Stimulated activated CD8-positive, alpha-beta memory T cell treated with anti-CD3 and anti-CD28 coated beads, Interleukin-15, amount 100 ng/mL, for 24 hours (primary cell): ENCODE measurements at places on chromosomes 2 and 18.

DNA sequence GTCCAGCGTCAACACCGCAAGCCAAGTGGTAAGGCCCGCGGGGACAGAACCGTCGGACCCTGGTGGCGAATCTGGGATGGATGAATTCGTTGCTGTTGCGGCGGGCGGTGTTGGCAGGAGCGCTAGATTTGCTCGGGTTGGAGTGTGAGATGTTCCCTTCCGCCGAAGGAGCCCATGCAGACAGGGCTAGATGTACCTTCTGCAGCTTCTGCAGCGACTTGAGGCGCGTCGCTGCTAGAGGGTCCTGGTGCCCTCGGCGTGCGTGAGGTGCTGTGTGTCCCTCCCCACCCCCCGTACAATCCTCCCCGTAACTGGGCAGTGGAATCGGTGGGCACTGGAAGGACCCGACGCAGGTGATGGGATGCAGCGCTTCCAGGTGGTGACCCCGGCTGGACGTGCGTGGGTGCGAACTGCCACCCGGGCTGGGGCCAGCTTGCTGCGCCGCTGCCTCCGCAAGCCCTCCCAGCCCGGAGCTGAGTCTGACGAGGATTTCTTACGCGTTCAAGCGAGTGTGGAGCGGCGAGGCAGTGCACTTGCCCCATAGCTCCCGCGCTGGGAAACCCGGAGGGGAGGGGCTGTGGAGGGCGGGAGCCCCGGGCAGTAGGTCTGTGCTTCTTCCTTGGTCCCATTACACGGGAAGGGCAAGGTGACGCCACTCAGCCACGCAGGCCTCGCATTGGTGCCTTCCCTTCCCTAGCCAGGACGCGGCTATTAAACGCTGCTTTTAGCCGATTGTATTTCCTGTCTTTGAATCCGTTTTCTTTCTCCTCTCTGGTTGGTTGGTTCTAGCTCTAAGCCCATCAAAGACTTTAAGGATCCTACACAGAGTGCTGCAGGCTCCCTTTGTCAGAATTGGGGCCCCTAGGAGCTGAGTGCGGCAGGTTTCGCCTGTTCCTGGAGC, 34.2 kb downstream of the CHRNA1 start:
- DNase-seq = no peak

GRCh38 chr2:18837240-18837639, 247.9 kb upstream of the NT5C1B start:
- DNase-seq = no peak

DNA sequence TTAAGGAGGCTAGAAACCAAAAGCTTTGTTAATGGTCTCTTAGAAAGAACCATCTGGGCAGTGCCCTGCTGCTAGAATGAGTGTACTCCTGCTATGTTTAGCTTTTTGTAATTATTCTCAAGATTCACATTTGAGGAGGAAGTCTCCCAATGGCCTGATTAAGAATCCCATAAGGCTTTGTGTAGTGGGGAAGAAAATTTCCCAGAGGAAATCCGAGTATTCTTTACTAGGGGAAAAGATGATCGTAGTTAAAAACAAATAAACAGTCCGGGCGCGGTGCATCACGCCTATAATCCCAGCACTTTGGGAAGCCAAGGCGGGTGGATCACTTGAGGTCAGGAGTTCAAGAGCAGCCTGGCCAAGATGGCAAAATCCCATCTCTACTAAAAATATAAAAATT, 117.9 kb downstream of the PTRHD1 start:
- no peak for DNase-seq

GRCh38 chr2:231364961-231365810, 30.3 kb upstream of the B3GNT7 start:
- DNase-seq = no peak

DNA sequence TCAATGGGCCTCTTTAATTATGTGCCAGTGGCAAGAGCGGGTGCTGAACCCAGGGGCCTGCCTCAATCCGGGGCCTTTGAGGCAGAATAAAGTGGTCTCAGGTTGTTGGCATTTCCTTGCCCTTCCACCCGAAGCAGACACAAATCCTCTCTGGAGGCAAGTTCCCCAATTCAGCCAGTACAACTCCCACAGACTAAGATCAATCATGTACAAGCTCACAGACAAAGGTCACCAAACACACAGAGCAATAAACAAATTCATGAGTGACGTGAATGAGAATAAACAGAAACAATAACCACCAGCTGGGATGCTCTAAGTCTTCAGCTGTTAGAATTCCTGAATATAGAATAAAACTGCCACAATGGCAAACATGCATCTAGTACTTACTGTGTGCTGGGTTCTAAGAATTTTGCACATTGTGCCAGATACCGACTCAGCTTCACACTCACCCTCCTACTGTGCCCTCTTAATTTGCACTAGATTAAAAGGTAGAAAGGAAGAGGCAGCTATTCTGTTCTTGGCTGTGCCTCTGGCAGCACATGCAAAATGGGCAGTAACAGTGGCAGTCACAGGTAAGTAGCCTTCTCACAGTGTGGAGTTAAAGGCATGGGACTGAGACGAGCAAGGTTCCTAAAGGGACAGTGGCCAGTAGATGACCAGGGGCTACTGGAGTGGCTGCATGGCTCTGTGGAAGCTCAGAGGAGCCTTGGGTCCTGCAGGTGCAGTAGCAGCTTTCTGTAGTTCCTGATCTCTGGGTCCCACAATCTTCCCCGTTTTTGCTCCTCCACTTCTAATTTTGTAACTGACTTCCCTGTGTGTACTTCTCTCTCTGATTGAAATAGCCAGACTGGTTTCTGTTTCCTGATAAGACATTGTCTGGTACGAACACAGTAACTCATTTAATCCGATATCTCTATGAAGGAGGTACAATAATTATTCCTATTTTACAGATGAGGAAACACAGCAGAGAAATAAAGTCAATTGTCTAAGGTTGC, 34.6 kb upstream of the IL1B start:
- no peak for DNase-seq

DNA sequence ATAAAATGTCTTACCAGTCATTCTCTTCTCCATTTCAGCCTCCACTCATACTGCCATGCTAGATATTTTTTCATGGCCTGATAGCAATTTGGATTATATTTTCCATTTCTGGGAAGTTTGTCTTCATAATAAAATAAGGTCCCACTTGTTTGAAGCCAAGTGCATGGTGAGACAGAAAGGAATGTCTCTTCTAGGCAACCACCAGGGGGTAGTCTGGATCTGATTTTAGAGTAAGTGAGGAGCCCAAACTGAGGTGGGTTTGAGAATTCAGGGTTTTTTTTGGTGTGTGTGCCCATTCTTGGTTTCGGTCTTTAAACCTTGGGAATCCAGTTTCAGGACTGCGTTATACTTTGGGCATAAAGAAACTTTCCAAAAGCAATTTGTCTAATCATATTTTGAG, 315.5 kb downstream of the RPRM start:
- DNase-seq = no peak

GRCh38 chr2:233290051-233290845, 17.4 kb upstream of the SAG start:
- DNase-seq = no peak

DNA sequence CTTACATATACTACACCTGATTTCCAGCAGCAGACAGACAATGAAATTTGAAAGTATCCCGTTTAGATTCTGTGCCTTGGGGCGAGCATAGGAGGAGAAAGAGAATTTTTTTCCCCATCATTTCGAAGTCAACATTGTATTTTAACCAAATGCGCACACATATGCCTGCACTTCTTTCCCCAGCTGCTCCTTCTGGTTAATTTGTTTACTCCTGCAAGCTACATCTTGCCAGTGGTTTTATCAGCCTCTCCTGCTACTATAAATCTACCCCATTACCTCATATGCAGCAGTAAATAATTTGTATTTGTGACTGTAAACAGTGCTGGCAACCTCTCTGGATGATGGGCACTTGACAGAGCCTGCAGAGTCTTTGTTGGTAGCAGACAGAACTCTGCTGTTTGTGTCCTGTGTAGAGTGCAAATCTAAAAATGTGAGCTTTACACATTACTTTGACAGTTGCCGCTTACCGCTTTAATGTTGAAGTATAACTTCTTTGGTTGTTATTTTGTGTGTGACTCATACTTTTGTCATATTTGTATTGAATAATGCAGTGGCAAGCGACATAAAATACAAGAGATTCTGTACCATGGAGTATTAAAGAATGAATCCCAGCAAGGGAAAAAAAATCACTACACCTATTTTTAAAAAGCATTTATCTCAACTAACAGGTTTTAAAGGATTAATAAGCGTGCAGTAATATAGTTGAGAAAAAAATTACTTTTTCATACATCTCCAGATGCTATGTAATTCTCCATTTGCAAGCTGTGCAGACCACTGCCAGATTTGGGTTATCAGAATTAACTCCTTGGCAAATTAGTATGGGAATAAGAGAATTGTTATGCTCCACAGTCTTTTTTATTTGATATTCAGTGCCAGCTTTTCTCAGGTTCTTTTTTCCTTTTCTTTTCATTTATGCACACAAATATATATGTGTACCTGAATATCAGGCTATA, 536.8 kb downstream of the XIRP2 start:
- no peak for DNase-seq
